ENCODE measurements at places on chromosomes 11 and 22. TPM values are rescaled to one million over a fixed set of nuclear protein-coding genes. Genes with fewer than 3 reads are reported as not detected.

CARD10 gene
- total RNA-seq, result 2.7 TPM

FAM83F gene
- total RNA-seq, result 1.1 TPM

CSRP3 gene
- not detected for total RNA-seq

TRIM29 gene
- not detected for total RNA-seq

DNA sequence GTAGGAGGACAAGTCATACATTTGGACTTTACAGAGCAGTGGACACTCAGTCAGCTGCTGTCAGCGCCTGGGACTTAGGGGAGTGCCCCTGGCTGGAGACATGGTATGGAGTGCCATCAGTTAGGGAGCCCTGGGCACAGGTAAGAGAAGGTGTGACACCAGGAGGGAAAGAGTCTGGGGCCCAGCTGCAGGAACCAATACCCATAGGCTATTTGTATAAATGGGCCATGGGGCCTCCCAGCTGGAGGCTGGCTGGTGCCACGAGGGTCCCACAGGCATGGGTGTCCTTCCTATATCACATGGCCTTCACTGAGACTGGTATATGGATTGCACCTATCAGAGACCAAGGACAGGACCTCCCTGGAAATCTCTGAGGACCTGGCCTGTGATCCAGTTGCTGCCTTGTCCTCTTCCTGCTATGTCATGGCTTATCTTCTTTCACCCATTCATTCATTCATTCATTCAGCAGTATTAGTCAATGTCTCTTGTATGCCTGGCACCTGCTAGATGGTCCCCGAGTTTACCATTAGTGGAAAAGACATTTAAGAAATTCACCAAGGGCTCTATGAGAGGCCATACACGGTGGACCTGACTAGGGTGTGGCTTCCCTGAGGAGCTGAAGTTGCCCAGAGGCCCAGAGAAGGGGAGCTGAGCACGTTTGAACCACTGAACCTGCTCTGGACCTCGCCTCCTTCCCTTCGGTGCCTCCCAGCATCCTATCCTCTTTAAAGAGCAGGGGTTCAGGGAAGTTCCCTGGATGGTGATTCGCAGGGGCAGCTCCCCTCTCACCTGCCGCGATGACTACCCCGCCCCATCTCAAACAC lies 850 bp upstream of the MIF start:
- DNase-seq, result no peak

DNA sequence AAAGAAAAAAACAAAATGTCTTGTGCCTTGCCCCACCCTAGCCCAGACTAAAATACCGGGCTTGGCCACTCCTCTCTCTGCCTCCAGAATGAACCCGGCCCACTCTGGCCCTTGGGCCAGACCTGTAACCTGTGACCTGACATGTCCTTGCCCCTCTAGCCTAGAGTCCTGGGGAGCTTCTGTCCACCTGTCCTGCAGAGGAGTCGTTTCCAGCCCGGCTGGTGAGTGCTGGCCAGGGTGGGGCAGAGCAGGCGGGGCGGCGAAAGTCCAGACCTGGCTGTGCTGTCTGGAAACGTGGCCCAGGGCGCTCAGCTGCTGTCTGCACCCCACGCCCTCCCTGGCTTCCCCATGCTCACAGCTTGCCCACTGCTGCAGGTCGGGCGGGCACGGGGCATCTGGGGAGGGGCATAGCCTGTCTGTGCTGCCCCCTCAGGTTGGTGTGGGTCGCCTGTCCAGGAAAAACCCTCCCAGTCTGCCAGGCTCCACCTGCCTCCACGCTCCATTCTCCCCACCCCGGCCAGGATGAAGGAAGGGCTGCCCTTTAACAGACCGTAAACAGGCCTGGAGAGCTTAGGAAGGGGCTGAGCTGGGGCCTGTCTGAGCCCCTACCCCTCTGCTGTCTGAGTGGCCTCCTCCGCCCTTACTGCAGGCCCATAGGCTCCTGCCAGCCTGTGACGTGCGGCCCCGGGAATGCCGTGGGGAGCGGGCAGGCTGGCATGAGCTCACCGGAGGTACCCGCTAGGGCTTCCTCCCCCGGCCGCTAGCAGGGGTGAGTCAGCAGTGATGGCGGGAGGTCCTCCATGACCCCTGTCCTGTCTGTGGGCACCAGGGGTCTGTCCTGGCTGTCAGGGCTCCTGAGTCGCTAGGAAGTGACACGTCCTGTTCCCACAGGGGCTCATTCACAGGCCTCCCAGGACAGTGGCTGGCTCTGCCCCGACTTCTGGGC lies 1.9 kb downstream of the CD151 start:
- DNase-seq, result peak; percentile 22
